ENCODE measurements at places on chromosomes 3 and 15. TPM values are rescaled to one million over a fixed set of nuclear protein-coding genes. Genes with fewer than 3 reads are reported as not detected.
A peak's percentile ranks its signal among the peaks of the same experiment; 100 is the strongest.

IGSF11 gene
- total RNA-seq: 2.7 TPM

GRCh38 chr3:49924683-49925082 is 4.9 kb downstream of the MON1A start:
- no peak for DNase-seq

- no peak for DNase-seq
Observed at GRCh38 chr3:48299746-48300712, 33.4 kb downstream of the SPINK8 start.

DNA sequence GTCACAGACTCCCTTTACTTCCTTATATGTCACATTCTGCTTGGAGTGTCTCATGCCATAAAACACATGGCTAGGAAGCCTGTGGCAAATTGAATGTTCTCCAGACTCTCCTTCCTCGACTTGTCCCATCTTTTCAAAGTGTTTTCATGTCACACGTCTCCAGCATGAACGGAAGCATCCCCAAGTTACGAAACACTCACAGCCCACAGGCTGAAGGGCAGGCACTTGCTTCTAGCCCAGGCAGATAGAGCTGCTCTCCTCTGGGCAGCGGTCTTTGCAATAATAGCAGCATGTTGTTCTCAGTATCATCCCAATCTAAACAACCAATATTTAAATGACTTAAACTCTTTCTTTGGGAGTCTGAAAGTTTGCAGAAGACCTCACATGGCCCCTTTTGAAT is 85.3 kb upstream of the ADAMTS9 start:
- no peak for DNase-seq

- peak; percentile 22 for DNase-seq
Observed at GRCh38 chr3:11734-12133, 184.8 kb upstream of the CHL1 start.

All from left cardiac atrium (tissue), 4 donors.